Right atrium auricular region (tissue), 2 donors: ENCODE measurements at places on chromosomes 2 and 18. TPM values are rescaled to one million over a fixed set of nuclear protein-coding genes. Genes with fewer than 3 reads are reported as not detected.
A peak's percentile ranks its signal among the peaks of the same experiment; 100 is the strongest.

GRCh38 chr2:172038604-172039003, 38.9 kb downstream of the METAP1D start:
- no peak overlapping the region for H3K27ac ChIP-seq
- H3K4me3 ChIP-seq, result no peak overlapping the region
- H3K27me3 ChIP-seq, result no peaks in the 10 kb centered on the region
- no peak for DNase-seq

DNA sequence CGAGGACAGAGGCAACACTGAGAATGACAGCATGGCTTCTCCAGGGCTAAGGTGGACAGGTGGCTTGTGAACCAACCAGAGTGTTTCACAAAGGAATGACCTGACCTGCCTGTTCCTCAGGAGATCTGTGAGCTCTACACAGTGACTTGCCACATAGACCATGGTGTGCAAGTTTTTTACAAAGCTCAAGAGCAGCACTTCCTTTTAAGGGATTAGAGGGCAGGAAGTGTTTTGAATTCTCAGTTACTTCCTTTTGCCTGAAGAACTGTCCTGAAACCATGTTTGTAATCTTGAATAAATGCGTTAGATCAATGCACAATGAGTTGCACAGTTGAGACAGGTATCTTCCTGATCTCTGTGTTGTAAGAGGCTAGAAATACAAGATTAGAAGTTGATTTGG, 421.9 kb downstream of the THSD7B start:
- no peaks in the 10 kb centered on the region for H3K27me3 ChIP-seq
- H3K27ac ChIP-seq, result no peak overlapping the region
- no peaks in the 10 kb centered on the region for H3K4me1 ChIP-seq
- no peak for DNase-seq

GRCh38 chr2:203155406-203155805, 83.4 kb upstream of the CYP20A1 start:
- no peak overlapping the region for H3K4me3 ChIP-seq
- no peak overlapping the region for H3K27ac ChIP-seq
- DNase-seq, result no peak
- H3K36me3 ChIP-seq, result peaks cover 21% of the 10 kb centered on the region
- H3K27me3 ChIP-seq, result no peaks in the 10 kb centered on the region

DNA sequence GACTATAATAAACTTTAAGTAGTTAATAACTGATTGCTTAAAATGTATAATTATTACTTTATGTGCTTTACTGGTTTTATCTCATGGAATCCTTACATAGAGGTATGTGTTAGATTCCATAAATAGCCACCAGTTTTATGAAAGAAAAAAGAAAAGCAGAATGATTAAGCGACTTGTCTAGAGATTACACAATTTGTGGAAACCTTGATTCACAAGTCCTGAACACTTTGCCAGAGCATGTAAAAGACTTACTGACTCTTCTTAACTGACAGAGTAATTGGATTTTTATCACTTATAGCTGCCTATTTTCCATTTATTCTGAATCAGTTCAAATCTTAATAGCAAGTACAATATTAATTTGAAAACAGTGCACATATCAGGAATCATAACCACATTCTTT, 448.7 kb upstream of the NETO1 start:
- H3K27ac ChIP-seq, result no peak overlapping the region
- H3K36me3 ChIP-seq, result no peaks in the 10 kb centered on the region
- no peaks in the 10 kb centered on the region for H3K4me1 ChIP-seq
- no peaks in the 10 kb centered on the region for H3K27me3 ChIP-seq

DNA sequence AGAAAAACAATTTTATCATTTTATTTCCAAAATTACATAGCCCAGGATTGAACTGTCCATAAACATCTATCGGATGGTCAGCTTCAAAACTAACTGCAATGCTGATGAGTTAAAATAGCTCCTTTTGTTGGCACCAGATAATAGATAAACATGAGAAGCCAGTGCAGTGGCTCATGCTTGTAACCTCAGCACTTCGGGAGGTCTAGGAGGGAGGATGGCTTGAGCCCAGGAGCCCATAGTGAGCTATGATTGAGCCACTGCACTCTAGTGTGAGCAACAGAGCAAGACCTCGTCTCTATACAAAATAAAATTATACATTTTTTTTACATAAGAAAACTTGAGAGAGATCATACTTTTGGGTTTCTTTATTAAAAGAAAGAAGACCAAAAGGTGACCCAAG, 34.6 kb upstream of the IMPA2 start:
- no peaks in the 10 kb centered on the region for H3K27me3 ChIP-seq
- no peaks in the 10 kb centered on the region for H3K4me1 ChIP-seq
- peak overlapping the region; percentile 98 for H3K27ac ChIP-seq
- no peak for DNase-seq
- no peaks in the 10 kb centered on the region for H3K36me3 ChIP-seq

DNA sequence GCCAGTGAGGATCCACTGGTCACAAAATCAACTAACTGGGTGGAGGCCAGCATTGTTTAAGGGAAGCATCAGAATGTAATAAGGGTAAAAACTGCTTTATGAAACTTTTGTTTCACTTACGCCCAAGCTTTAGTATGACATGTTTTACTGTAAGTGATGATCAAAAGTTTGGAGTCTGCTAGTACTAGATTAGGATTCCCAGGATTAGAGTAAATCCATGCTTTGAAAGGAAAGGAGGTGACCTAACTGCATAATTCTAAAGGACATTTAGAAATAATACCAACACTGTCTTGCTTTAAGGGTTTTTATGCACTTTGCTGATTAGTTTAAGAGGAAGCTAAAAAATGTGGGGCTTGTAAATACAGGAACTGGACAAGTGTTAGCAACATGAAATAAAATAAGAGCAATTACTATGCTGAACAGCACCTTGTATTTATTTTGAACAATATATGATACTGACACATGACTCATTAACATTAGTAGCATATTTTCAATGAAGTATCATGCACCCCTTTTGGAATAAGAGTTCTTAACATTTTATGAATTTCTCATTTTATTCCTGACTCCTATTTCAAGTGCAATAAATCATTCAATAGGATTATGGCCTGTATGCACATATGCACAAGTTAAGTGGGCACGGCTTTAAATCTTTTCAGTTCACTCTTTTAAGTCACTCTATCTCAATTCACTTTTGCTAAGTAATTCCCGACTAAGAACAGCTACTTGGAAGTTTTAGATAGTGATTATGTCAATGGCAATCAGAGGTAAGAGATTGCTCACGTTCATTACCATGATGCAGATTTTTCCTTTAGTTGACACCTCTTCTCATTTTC, 62.5 kb downstream of the STK39 start:
- H3K27ac ChIP-seq, result no peak overlapping the region
- H3K4me1 ChIP-seq, result peaks cover 33% of the 10 kb centered on the region
- no peak overlapping the region for H3K4me3 ChIP-seq
- DNase-seq, result no peak
- no peaks in the 10 kb centered on the region for H3K27me3 ChIP-seq
- no peaks in the 10 kb centered on the region for H3K36me3 ChIP-seq

The MOGAT1 gene
- total RNA-seq, result not detected

The ABCG8 gene
- not detected for total RNA-seq
